Choroid plexus epithelial cell (primary cell): ENCODE measurements at places on chromosomes 16 and 17.

GRCh38 chr16:87305505-87306391 lies 11.4 kb downstream of the C16orf95 start:
- peak; percentile 16 for DNase-seq

DNA sequence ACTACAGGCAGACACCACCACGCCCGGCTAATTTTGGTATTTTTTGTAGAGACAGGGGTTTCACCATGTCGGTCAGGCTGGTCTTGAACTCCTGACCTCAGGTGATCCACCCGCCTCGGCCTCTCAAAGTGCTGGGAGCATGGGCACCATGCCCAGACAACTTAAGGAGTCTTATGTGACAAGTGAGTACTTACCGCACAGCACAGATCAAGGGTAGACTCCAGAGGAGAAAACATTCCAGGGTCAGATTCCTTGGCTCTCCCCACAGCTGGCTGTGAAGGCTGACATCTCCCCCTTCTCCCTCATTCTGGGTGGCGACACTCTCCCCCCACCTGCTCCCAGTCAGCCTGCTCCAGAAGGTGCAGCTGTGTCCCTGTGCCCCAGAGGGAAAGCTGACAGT lies 10.6 kb downstream of the ZSCAN10 start:
- no peak for DNase-seq

GRCh38 chr16:88030498-88030897 lies 79.3 kb downstream of the BANP start:
- DNase-seq = no peak

- DNase-seq = no peak
Measured at GRCh38 chr17:82936768-82937171, 96.9 kb upstream of the ZNF750 start.

DNA sequence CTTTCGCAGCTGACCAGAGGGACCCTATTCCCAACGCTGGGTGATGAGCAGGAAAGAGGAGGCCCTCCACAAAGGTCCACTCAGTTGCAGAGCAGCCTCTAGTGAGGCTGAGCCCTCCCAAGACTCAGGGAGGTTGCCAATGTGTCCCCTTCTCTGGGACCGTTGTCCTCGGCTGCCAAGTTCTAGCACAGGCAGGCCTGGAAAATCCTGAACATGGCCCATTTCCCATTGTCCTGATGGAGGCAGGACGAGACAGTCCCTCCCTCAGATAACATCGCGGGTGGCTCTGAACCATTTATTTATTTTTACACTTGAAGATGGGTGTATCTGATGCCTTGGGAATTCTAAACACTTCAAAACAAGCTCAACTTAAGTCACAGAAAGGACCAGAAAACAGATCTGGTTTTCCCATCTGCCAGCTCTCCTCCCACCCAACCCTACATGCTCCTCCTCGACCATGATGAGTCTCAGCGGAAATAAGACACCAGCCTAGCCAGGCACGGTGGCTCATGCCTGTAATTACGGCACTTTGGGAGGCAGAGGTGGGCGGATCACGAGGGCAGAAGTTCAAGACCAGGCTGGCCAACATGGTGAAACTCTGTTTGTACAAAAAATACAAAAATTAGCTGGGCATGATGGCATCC lies 12.8 kb downstream of the CDIP1 start:
- no peak for DNase-seq

DNA sequence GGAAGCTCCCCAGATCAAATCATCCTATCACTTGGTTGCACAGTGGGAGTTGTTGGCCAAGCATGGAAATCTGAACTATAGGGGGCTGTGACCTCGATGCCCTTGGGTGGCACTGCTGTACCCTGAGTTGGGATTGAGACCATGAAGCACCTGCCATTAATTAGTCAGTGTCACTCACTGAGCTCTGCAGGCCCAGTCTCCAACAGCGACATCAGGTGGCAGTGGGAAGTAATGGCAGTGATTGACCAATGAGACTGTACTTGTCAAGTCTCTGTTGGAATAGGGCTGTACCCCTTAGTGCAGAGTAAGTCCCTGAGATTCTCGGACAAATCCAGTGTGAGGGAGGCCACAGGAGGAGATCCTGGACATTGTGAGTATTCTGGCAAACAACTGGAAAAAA lies 118.0 kb upstream of the RPL38 start:
- peak; percentile 2 for DNase-seq

- DNase-seq = no peak
Measured at GRCh38 chr16:25872369-25873070, 180.8 kb downstream of the HS3ST4 start.
